ENCODE measurements at places on chromosomes 16 and 17.

DNA sequence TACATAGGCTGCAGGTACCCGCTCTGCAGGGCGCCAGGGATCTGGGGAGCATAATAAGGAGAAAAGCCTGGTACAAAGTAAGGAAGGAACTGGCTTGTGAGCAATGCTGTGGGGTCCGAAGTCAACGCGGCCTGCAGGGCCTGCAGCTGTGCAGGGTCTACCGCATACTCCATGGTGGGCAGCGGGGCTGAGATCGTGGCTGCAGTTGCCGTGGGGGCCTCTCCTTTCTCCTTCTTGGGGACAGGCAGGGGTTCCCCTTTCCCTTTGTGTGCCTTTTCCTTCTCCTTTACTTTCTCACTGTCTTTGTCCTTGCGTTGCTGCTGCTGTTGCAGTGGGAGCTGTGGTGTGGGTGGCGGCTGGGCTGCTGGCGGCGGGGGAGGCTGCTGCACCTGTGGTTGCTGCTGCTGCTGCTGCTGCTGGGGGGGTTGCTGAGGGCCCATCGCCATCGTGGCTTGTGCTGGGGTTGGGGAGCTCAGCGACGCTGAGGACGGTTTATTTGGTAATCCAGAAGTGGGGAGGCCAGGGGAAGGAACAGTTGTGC lies 259.6 kb downstream of the ZFHX3 start:
- no peak for DNase-seq

- DNase-seq: no peak
Measured at GRCh38 chr17:51166987-51167931, 1.0 kb downstream of the NME2 start.

- no peak for DNase-seq
Measured at GRCh38 chr17:76427501-76428231, 25.3 kb downstream of the UBE2O start.

DNA sequence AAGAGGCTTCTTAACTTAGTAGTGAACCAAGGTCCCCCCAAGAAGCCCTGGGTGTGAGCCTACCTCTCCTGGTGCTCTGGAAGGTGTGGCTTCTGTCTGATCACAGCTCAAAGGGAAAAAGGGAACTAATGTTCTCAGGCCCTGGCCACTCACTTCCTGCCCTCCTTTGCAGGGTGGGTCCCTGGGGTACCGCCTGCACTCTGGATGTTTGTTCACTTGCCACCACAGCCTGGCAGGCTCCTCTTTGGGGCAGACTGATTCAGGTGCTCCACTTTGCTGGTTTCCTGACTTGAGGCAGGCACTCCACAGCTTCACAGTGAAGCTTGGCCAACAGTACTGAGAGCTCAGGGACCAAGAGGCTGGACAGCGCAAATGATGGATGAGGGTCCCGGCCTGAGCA lies 5.9 kb upstream of the MYO15A start:
- DNase-seq: no peak
